H54 (cell line): ENCODE measurements at places on chromosomes 5 and 9.

- no peak for DNase-seq
Observed at GRCh38 chr9:101242651-101243050, 142.2 kb downstream of the BAAT start.

- DNase-seq, result no peak
Observed at GRCh38 chr9:75628952-75629351, 261.5 kb upstream of the PCSK5 start.

DNA sequence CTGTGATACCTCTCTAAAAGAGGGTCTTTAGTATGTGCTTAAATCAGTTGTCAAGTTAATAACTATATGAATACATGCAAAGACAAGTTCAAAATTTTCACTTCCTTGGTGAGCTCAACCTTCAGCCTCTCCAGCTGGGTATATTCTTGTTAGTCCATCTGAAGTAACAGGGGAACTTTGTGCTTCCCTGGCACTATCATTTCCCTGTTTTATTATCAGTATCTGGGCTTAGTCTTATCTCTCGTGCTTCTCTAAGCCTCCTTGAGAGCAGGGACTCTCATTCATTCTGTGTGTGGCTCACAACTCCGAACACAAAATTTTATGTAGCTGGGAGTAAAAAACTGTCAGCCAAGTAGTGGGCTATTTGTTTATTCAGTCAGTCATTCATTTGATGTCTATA is 175.9 kb upstream of the MAP3K1 start:
- DNase-seq, result no peak

DNA sequence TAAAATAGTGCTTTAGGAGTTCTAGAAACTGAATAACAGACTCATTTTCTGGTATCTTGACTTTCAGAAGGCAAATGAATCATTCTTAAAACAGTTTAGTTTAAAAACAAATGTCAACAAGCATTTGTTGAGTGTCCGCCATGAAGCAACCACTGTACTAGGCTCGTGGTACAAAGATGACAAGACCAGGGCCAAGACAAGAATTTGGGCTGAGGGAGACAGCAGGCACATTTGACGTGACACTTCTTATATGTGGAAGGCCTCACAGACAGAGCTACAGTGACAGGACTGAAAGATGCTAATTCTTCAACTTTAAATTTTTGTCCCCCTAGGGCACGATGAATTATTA is 14.4 kb upstream of the ZNF131 start:
- DNase-seq, result no peak

DNA sequence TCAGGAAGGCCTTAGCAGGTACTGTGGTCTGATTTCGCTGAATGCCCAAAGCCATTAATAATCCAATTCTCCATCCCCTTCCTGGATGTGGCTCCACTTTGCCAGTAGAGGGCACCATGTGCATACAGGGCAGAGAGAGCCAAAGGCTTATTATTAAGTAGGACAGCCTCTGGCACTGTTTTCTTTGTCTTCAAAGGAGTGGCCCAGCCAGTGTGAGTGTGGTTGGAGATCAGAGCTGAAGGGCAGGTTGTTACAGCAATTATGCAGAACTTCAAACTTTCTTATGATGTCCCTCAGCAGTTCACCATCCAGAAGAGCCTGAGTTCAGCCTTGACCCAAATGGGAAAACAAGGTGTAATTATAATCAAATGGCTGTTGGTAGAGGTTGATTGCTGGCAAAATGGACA is 38.6 kb upstream of the CEMIP2 start:
- peak; percentile 61 for DNase-seq

GRCh38 chr5:15786884-15787283 is 286.9 kb downstream of the FBXL7 start:
- DNase-seq, result no peak

DNA sequence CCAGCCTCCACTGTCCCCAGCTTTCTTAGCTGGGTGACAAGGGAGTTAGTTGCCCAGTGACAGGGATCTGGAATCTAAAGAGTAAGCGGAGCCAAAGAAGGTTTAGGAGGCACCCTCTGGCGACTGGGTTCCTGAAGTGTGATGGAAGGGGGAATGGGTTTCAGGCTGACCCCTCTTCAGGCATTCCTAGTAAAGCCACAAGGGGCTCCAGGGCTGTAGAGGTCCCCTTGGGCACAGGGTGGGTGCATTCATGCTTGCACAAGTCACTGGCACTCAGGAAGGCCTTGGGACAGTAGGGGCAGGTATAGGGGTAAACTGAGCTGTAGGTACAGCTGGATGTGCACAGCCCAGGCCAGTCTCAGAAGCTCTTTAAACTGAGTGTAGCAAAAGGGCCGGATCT is 74.2 kb downstream of the CPLANE1 start:
- DNase-seq, result no peak

GRCh38 chr9:118366228-118366627 is 662.0 kb downstream of the TLR4 start:
- no peak for DNase-seq

- DNase-seq, result no peak
Observed at GRCh38 chr9:95516734-95517558, at the start of gene PTCH1. PTCH1 (minus strand) TSS chr9:95516971.

- no peak for DNase-seq
Observed at GRCh38 chr5:160268121-160268520, 38.8 kb downstream of the FABP6 start.

- DNase-seq, result peak; percentile 69
Observed at GRCh38 chr5:119267958-119268386, 87.8 kb upstream of the TNFAIP8 start.

GRCh38 chr5:92309336-92309991 is 926.3 kb upstream of the ARRDC3 start:
- DNase-seq, result no peak

GRCh38 chr5:8094304-8094703 is 225.4 kb downstream of the MTRR start:
- DNase-seq, result no peak

- DNase-seq, result no peak
Observed at GRCh38 chr9:84079994-84080393, 99.4 kb downstream of the RMI1 start.
